H4 (cell line): ENCODE measurements at places on chromosomes 12 and 14.

DNA sequence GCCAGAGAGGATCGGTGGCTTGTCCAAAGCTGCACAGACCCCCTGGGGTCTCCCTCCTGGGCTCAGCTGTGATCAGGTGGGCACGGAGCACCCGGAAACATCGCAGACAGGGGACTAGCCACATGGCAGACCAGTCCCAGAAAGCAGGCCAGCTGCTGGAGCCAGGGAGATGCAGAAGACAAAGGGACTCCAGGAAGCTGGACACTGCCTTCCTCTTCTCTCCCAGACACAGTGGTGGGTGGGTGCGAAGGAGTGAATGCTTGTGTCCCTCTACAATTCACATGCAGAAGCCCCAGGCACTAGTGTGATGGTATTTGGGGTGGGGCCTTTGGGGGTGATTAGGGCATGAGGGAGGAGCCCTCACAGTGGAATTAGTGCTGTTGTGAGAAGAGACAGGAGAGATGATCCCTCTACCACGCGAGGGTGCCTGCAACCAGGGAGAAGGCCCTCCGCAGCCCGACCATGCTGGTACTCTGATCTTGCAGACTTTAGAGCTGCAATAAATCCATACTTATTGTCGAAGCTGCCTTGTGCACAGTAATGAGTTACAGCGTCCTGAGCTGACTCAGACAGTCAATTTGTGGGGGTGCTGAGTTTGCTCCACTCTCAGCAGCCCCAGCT, 95.2 kb downstream of the CALM1 start:
- DNase-seq = no peak

- no peak for DNase-seq
Measured at GRCh38 chr14:104239861-104240301, 101.5 kb downstream of the KIF26A start.

- no peak for DNase-seq
Measured at GRCh38 chr12:11727133-11727664, 77.7 kb downstream of the ETV6 start.

- no peak for DNase-seq
Measured at GRCh38 chr14:92863286-92864080, 59.5 kb upstream of the CHGA start.

GRCh38 chr14:70821584-70822529, 12.5 kb upstream of the MAP3K9 start:
- DNase-seq = no peak
